Activated CD4-positive, alpha-beta memory T cell treated with anti-CD3 and anti-CD28 coated beads for 36 hours (primary cell): ENCODE measurements at places on chromosomes 5 and 9. TPM values are rescaled to one million over a fixed set of nuclear protein-coding genes. Genes with fewer than 3 reads are reported as not detected.

- DNase-seq = no peak
Observed at GRCh38 chr9:104871961-104872527, 55.9 kb downstream of the ABCA1 start.

GRCh38 chr9:91162784-91163443 is 198.8 kb downstream of the AUH start:
- DNase-seq = peak; percentile 85

Gene INSL4
- total RNA-seq = not detected

GRCh38 chr5:149959406-149960236 is 937 bp upstream of the SLC26A2 start:
- DNase-seq = peak; percentile 65

Gene PCDHB15
- total RNA-seq = not detected

- no peak for DNase-seq
Observed at GRCh38 chr9:5518171-5518936, 8.0 kb downstream of the PDCD1LG2 start.

GRCh38 chr9:108416324-108416723 is 439.5 kb downstream of the ACTL7B start:
- DNase-seq = no peak

Gene GNA14
- not detected for total RNA-seq

Gene SPINK7
- not detected for total RNA-seq

Gene NR5A1
- total RNA-seq = not detected

Gene CLIC3
- 0.43 TPM for total RNA-seq

- no peak for DNase-seq
Observed at GRCh38 chr5:110055302-110055701, 365.6 kb downstream of the MAN2A1 start.

DNA sequence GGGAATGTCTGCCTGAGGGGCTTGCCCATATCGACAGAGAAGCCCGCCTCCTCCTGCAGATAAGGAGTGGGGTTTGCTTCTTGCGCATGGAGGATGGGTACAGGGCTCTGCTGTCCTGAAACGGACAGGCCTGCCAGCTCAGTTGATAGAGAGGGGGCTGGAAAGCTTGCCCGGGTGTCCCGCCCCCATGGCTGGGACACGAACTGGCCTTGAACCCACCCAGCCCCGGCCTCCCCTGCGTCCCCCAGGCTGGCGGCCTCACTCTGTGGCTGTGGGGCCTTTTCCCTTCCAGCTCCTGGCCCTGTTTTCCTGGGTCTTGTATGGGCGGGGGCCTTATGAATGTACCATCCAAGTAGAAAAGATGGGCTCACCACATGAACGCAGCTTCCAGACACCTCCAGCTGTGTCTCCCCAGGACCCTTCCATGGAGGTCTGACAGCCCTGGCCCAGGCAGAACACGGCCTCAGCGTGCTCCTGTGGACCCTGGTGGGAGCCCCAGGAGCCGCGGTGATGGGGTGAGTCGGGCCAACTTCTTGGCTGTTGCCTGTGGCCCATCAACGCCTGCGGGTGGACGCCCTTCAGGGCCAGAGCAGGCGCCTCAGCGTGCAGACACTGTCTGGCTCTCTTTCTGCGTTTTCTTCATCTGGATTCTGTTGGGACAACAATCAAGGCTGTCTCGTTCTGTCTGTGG is 15.9 kb upstream of the SLC2A6 start:
- DNase-seq = no peak

Gene ZNF483
- total RNA-seq = 3.4 TPM

GRCh38 chr9:115134941-115135340 is 17.0 kb upstream of the TNC start:
- DNase-seq = no peak

Gene SCAI
- 9.0 TPM for total RNA-seq

GRCh38 chr5:97120195-97120594 is 22.2 kb downstream of the LIX1 start:
- no peak for DNase-seq

Gene FIBCD1
- not detected for total RNA-seq

Gene MAMDC2
- not detected for total RNA-seq

GRCh38 chr5:151107084-151107483 is 26.2 kb upstream of the TNIP1 start:
- no peak for DNase-seq

Gene OR1Q1
- not detected for total RNA-seq

- DNase-seq = no peak
Observed at GRCh38 chr5:79189439-79190234, 46.3 kb upstream of the JMY start.

- DNase-seq = no peak
Observed at GRCh38 chr5:154778534-154778933, 23.4 kb downstream of the LARP1 start.

DNA sequence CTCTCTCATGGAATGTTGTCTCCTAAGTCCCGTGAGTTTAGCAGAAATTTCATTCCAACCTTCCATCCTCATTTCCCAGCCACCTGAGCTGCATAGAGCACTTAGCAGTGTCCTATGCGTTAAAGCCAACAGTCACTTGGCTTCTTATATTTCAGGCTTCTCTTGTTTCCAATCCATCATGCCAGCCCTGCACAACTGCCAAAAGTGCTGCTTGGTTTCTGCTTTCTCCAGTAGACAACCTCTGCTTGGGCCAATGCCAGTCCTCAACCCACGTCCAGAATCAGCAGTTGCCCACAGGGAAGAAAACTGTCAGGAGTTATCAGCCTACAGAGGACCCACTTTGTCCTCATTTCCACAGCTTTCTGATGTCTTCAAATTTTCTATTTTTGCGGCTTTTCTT is 42.5 kb downstream of the KCNIP1 start:
- DNase-seq = no peak

Gene GZMA
- 13.7 TPM for total RNA-seq

DNA sequence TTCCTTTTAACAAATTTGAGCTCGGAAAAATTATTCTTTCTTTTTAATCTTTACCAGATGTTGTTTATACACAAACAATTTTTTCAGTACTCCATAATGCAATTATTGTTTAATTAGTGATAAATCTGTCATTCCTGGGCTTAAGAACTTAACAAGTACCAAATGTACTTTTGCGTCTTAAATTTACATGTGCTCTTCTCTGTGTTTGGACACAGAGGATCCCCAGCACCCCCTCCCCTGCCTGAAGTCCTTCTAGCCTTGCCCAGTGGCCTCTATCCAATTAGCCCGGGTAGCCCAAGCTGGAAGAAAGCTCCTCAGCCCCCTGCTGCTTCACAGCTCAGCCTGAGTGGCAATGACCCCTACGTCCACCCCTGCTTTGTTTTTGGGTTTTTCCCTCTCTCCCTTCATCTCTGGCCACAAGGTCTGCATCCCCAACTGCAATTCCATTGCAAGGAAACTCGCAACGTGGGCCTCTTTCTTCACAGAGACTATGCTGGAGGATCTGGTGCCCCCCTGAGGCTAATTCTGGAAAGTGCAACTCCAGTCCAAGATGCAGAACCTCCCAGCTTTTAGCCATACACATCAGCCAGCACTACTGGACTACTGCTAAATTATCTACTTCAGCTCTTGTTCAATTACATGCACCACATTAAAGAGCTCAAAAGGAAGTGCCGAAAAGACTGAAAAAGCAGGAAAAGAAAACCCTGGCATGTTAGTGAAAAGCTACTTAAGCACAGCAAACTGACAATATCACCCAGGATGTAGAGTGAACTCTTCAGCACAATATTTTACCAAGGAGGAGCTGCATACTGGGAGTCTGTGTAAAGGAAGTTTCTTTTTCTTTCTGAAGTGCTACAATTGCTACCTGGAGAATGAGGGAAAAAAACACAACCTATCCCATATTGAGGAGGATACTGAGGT is 186.2 kb downstream of the FANCC start:
- peak; percentile 63 for DNase-seq

DNA sequence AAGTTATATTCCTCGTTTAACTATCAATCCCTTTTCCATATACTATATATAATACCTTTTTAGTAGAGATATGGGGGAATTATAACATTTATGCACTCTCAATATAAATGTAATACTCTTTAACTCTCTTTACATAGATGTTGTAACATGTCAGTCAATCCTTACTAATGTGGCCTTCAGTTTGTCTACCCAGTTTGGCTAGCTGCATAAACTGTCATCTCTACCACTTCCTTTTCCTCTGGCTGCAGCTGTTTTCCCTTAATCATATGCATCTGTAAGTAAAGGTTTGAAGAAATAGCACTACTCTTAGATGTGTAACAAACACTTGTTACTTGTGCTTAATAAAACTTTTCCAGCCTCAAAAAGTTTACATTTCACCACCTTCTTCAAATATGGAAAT is 13.4 kb downstream of the ABHD17B start:
- DNase-seq = no peak

DNA sequence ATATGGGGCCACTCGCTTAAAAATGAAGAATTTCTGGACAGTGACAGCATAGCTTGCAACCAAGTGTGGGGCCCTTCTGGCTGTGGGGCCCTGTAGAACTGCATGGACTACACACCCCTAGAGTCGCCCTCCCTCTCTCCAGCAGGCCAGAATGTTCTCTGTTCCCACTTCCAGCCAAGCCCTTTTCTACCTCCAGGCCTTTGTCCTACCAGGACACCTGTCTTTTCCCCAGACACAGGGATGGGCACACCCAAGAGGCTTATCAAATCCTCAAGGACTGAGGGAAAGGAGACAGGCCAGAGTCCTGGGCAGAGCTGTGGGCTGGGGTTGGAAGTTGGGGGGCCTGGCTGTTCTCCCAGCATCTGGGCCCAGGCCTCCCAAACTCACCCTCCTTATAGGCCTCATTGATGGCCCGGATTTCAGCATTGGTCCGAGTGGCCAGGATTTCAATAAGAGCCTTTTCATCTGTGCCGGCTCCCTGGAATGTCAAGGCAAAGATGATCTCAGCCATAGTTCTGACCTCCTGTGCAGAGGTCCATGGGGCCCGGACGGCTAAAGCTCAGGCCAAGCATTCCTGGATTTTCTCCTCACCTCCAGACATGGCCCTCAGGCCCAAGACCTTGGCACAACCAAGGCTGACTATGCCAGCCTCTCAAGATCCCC is 38.2 kb upstream of the TNIP1 start:
- no peak for DNase-seq

Gene AIF1L
- total RNA-seq = 1.4 TPM
